ENCODE measurements at places on chromosomes 11 and 22.

GRCh38 chr11:3195251-3196160, 23.1 kb downstream of the MRGPRG start:
- peak; percentile 71 for DNase-seq

- peak; percentile 92 for DNase-seq
Measured at GRCh38 chr22:36086170-36086490, 57.5 kb upstream of the RBFOX2 start.

DNA sequence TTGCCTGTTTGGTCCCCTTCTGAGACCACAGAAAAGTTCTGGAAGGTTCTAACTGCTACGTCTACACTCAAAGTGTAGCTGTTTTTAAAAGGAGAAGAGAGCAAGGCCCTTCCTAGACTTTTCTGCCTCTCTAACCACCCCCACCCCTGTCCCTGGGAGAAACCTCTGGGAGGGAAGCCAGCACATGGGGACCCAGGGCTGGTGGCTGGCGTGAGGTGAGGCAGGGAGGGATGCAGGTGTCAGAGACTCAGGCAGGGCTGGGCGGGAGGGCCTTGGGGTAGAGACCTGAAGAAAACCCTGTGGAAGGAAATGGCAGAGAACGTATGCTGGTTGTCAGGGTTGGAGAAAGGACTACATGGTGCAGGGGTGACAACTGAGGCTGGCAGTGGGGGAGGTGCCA, 26.7 kb downstream of the ARRB1 start:
- DNase-seq = no peak

GRCh38 chr11:125224391-125225021, 60.0 kb downstream of the PKNOX2 start:
- peak; percentile 68 for DNase-seq

- no peak for DNase-seq
Measured at GRCh38 chr22:30211124-30211820, 35.3 kb downstream of the LIF start.

DNA sequence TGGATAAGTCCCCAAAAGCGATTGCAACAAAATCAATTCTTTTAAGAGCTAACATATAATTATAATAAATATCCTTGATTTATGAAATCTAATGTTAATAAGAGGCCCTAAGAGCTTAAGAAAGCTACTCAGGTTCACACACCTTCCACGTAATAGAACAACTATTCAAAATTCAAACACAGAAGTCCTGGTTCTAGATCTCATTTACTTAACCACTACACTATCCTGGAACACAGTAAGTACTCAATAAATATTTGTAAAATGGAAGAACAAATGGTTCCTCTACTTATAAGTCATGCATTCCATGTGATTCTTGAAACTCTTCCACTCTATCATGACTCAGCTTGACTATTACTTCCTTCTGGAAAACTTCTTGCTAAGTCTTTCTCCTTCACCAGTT, 268.2 kb downstream of the FAM181B start:
- DNase-seq = no peak

DNA sequence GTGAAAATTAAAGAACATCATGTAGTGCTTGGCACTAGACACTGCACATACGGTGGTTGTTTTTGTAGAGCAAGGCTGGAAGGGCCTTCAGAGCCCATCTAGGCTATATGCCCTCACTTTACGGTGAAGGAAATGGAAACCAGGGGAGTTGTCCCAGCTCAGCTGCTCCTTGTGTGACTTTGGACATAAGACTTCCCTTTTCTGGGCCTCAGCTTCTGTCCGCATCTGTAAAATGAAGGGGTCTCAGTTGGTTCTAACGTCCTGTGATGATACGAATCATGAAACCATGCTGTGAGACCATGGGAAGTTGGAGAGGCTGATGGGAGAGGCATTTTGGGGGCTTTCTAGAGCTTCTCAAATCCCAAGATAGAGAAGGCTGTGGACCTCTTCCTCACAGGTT, 4.7 kb downstream of the KCNE3 start:
- no peak for DNase-seq

DNA sequence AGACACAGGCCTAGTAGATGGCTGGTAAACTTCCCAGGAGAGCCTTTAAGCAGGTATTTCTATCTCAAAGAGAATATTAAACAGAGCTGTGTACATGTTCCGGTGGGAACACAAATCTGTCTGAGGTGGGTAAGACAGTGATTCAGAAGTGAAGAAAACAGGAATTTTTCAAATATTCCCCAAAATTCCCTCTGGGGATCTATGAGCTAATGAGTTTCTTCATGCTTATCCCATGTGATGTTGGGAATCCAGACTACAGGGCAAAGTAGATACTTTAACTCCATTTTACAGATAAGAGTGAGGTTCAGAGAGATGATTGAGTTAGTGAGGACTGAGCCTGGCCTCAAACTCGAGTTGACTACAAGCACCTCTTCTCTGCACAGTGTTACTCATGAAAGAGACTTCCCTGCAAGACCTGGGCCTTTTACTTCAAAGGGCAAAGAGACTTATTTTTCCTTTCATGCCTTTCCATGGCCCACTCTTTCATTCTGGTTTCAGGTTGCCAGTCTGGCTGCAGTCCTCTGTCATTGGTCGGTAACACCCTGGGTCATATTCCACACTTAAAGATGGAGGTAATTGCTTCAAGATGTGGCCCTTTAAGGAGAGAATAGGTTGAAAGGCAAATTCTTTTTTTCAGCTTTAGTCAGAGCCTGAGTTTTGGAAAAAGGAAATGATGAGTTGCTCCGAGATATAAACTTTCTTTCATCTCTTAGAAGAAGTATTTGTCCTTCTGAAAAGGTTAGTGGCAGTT, 70.1 kb downstream of the CYB5R2 start:
- DNase-seq = peak; percentile 13

- DNase-seq = no peak
Measured at GRCh38 chr22:45064313-45065278, 54.8 kb upstream of the PHF21B start.

GRCh38 chr11:14902650-14903350, 10.8 kb upstream of the CYP2R1 start:
- DNase-seq = peak; percentile 3

- DNase-seq = no peak
Measured at GRCh38 chr11:15378941-15379340, 264.2 kb downstream of the INSC start.

GRCh38 chr11:94379613-94380012, 21.6 kb downstream of the GPR83 start:
- no peak for DNase-seq

- no peak for DNase-seq
Measured at GRCh38 chr22:39654131-39654926, 83.8 kb downstream of the CACNA1I start.

- DNase-seq = peak; percentile 76
Measured at GRCh38 chr11:119108146-119108856, 1.2 kb downstream of the C2CD2L start.

DNA sequence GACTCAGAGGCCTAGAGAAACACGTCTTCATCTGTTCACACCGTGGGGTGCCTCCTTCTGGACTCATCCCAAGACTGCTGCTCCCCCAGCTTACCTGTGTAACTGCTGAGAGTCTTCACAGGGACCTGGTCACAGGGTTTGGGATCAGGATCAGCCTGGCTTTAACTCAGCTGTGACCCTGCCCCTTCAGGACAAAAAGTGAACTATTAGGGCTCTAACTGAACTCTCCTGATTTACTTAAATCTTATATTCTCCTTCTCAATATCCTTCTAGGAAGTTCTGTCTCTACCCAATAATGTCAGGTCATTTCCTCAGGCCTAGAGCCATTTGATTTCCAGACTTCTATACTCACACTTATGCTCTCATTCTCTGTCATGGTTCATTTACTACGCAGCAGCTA, 108.4 kb downstream of the ZNF280B start:
- no peak for DNase-seq

- no peak for DNase-seq
Measured at GRCh38 chr11:6403539-6403938, 13.3 kb downstream of the SMPD1 start.

DNA sequence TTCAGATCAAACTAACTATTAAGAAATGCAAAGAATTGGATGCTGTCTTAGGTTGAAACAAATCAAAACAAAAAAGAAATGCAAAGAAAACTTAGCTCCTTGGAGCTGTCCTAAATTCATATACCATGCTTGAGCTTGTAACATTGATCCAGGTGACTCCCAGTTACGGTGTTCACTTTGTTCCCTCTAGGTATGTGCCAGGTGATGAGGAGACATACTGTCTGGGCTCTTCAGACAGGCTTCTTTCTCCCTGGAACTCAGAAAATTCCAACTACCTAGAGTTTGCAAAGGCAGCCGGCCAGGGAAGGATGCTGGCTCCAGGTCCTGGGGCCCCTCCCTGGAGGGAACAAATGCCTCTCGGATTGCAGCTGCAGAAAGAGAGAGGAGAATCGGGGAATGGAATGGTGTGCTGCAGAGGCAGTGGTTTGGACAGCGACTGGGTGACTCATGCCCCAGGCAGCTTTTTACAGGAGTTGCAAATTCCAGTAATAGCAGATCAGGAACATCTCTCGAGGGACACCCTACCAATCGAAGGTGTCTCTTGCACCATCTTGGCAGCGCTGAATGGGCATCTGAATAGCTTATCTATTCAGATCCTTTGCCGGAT, 12.3 kb upstream of the ASPHD2 start:
- DNase-seq = peak; percentile 91

GRCh38 chr11:125381499-125382044, 114.5 kb downstream of the FEZ1 start:
- DNase-seq = no peak

Measured in ELF-1 (cell line).